ENCODE measurements at places on chromosomes 2 and 18. TPM values are rescaled to one million over a fixed set of nuclear protein-coding genes. Genes with fewer than 3 reads are reported as not detected.

GRCh38 chr2:113171334-113172075, 2.3 kb upstream of the PSD4 start:
- no peak overlapping the region for H3K4me3 ChIP-seq
- H3K27ac ChIP-seq = no peak overlapping the region
- H3K27me3 ChIP-seq = no peaks in the 10 kb centered on the region
- no peaks in the 10 kb centered on the region for H3K4me1 ChIP-seq
- no peak for ATAC-seq

DNA sequence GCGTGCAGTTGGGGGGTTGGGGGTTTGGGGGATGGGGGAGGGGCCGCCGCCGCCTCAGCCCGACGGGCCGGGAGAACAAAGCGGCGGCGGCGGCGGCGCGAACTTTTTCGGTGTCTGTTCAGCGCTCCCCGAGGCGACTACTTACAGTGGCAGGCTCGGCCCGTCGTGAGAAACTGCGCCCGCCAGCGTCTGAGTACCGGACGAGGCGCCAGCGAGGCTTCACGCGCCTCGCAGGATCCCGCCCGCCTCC, 172 bp downstream of the PRKD3 start:
- peak overlapping the region; percentile 93 for H3K4me3 ChIP-seq
- H3K36me3 ChIP-seq = no peaks in the 10 kb centered on the region
- no peak for ATAC-seq
- H3K27me3 ChIP-seq = no peaks in the 10 kb centered on the region
- peak overlapping the region; percentile 95 for H3K27ac ChIP-seq

DNA sequence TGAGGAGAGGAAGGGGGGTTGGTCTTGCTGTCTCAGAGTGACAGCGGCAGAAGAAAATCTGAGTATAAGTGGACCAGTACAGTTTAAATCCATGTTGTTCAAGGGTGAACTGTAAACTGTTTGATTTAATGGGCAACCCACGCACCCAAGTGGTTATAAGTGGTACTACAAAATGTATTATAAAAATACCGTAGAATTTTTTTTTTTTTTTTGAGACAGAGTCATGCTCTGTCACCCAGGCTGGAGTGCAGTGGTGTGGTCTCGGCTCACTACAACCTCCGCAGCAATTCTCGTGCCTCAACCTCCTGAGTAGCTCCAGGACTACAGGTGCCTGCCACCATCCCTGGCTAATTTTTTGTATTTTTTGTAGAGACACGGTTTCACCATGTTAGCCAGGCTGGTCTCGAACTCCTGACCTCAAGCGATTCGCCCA, 2.1 kb upstream of the CHCHD5 start:
- H3K4me1 ChIP-seq = peaks cover 11% of the 10 kb centered on the region
- no peak overlapping the region for H3K27ac ChIP-seq

- no peaks in the 10 kb centered on the region for H3K4me1 ChIP-seq
- no peaks in the 10 kb centered on the region for H3K27me3 ChIP-seq
- H3K36me3 ChIP-seq = no peaks in the 10 kb centered on the region
- no peak for ATAC-seq
Measured at GRCh38 chr2:237165405-237166276, 80.0 kb downstream of the COPS8 start.

GRCh38 chr2:25411281-25411680, 69.6 kb upstream of the DNMT3A start:
- H3K4me1 ChIP-seq = no peaks in the 10 kb centered on the region
- no peak overlapping the region for H3K4me3 ChIP-seq
- ATAC-seq = no peak
- H3K27ac ChIP-seq = no peak overlapping the region
- H3K36me3 ChIP-seq = no peaks in the 10 kb centered on the region
- no peaks in the 10 kb centered on the region for H3K27me3 ChIP-seq

DNA sequence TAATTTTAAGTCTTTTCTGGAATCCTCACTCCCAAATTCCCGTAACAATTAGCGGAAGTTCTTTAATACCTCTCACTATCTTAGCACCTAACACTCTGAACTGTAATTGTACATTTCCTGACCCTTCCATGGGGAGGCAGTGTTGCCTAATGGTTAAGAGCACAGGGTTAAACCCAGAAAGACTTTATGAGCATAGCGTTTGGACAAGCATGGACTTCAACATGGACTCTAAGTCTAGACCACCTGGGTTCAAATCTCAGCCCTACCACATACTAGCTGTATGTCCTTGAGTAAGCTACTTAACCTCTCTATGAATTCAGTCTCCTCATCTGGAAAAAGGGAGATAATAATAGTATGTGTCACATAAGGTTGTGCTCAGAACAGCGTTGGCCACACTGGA, 13.0 kb downstream of the ANTXR1 start:
- H3K36me3 ChIP-seq = no peaks in the 10 kb centered on the region
- H3K4me3 ChIP-seq = no peak overlapping the region

GRCh38 chr2:177193240-177193639, 19.4 kb upstream of the HNRNPA3 start:
- no peak overlapping the region for H3K4me3 ChIP-seq
- ATAC-seq = no peak
- no peaks in the 10 kb centered on the region for H3K27me3 ChIP-seq
- no peaks in the 10 kb centered on the region for H3K4me1 ChIP-seq

The PIKFYVE gene
- total RNA-seq = 29.4 TPM

DNA sequence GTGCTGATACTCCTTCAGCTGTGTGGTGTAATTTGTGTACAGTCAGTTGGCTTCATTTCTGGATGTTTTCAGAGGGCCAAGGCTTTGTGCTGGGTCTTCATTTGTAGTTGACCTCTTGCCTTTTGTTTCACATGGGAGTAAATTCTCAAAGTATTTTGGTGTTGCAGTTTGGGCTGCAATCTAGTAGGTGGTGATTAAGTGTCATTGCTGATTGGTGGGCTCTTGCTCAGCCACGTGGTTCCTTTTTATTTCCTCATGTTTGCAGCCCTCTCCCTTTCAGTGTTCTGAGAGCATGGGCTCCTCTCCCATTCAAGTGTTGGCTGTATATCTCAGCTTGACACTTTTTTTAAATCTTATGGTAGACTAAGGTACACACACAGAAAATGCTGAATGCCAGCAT, 96.8 kb downstream of the SNTG2 start:
- no peak for ATAC-seq
- H3K4me3 ChIP-seq = no peak overlapping the region
- no peak overlapping the region for H3K27ac ChIP-seq
- no peaks in the 10 kb centered on the region for H3K4me1 ChIP-seq
